ENCODE measurements at places on chromosomes 4 and X.
A peak's percentile ranks its signal among the peaks of the same experiment; 100 is the strongest.

GRCh38 chrX:40570346-40571093 is 10.2 kb upstream of the ATP6AP2 start:
- H3K36me3 ChIP-seq: no peaks in the 10 kb centered on the region
- H3K4me3 ChIP-seq: no peak overlapping the region
- H3K4me1 ChIP-seq: no peaks in the 10 kb centered on the region
- H3K27me3 ChIP-seq: no peaks in the 10 kb centered on the region
- no peak for DNase-seq

DNA sequence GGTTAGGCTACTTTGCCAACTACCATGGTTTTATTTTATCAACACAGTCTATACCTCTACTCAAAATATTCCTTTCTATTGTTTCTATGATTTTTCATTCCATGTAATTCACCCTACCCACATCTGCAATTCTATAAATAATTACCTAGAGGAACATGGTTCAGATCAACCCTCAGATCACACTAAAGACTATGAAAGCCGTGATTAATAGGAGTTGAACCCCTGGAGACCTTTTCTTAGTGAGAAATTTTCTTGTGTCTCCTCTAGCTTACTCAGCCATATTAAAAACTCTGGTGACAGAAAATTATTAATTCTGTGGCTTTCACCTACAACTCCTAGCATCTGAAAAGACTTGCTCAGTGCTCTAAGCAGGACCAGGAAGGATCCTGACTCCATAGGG is 38.5 kb upstream of the CXXC4 start:
- H3K4me3 ChIP-seq: no peak overlapping the region
- no peak overlapping the region for H3K27ac ChIP-seq
- no peaks in the 10 kb centered on the region for H3K36me3 ChIP-seq
- no peaks in the 10 kb centered on the region for H3K4me1 ChIP-seq

DNA sequence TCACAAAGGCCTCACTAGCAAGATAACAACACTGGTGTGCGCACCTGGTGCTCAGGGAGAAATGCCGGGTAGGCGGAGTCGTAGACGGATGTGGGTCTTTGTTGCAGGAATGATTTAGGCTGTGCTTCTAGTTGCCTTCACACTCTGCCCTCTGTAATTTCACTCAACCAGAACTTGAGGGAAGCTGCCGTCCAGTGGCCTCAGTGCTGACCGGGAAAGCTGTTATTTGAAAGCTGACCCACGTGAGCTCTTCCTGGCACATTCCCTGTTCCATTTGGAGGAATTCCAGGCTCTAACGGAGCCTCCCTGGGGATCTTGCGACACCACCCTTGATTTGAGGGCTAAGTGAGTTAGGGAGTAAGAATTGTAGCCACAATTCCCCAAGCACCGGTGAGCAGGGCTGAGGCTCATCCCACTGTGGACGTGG is 15.9 kb downstream of the SH3TC1 start:
- H3K27me3 ChIP-seq: no peaks in the 10 kb centered on the region
- DNase-seq: no peak
- no peak overlapping the region for H3K4me3 ChIP-seq
- no peak overlapping the region for H3K27ac ChIP-seq

GRCh38 chr4:61003301-61003700 is 196.8 kb upstream of the ADGRL3 start:
- H3K36me3 ChIP-seq: no peaks in the 10 kb centered on the region
- no peaks in the 10 kb centered on the region for H3K4me1 ChIP-seq
- DNase-seq: no peak
- no peak overlapping the region for H3K27ac ChIP-seq
- H3K27me3 ChIP-seq: no peaks in the 10 kb centered on the region

- H3K4me1 ChIP-seq: peaks cover 21% of the 10 kb centered on the region
- DNase-seq: no peak
- H3K27ac ChIP-seq: no peak overlapping the region
- H3K4me3 ChIP-seq: no peak overlapping the region
- no peaks in the 10 kb centered on the region for H3K27me3 ChIP-seq
- H3K36me3 ChIP-seq: no peaks in the 10 kb centered on the region
These were observed 583.3 kb upstream of the TENM3 start for GRCh38 chr4:181659876-181660275.

DNA sequence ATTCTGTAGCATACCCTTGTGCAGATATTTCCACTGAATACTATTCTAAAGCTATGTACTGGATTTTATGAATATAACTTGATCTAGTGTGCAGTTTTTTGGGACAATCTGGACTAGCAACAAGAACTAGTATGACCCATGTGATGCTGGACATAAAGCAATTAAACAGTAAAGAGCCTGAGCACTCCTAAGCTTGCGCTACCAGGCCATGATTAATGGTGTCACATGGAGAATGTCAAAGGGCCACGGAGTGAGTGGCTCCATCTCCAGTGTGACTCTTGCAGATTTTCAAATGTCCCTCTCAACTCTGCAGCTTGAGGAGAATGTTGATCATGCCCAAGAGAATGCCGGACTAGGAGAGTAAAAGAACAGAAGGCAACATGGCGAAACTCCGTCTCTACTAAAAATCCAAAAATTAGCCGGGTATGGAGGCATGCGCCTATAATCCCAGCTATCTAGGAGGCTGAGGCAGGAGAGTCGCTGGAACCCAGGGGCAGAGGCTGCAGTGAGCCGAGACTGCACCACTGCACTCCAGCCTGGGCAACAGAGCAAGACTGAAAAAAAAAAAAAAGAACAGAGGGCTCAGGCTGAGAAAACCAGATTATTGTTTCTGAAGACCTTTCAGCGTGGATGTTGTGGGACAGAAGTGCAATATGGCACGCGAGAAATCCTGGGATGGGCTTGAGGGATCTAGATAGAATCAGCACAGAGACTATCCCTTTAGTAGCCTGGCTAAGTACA is 45.0 kb downstream of the TIGD2 start:
- no peak for DNase-seq
- H3K36me3 ChIP-seq: no peaks in the 10 kb centered on the region
- H3K27ac ChIP-seq: no peak overlapping the region
- no peaks in the 10 kb centered on the region for H3K4me1 ChIP-seq

DNA sequence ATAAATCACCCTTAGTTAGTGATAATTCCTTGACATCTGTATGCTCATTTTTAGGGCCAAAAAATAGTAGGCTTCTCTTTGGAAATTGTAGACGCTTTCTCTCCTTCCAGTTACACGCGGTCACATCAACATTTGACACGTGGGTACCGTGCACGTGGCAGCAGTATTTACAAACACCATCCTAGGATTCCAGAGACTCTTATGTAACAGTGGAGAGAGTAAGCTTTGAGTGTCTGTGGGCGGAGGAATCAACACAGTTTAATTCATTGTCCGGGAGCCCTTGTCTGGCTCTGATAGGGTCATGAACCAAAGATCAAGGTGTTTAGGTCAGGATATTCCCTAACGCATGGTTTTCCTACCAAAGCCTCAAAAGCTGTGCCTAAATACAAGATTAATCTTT is 12.2 kb downstream of the TET2 start:
- H3K27me3 ChIP-seq: no peaks in the 10 kb centered on the region
- no peak overlapping the region for H3K4me3 ChIP-seq
- no peak for DNase-seq

- no peaks in the 10 kb centered on the region for H3K27me3 ChIP-seq
- no peaks in the 10 kb centered on the region for H3K36me3 ChIP-seq
- no peak overlapping the region for H3K27ac ChIP-seq
- no peaks in the 10 kb centered on the region for H3K4me1 ChIP-seq
These were observed 267.9 kb upstream of the SLC7A11 start for GRCh38 chr4:138510053-138510452.

DNA sequence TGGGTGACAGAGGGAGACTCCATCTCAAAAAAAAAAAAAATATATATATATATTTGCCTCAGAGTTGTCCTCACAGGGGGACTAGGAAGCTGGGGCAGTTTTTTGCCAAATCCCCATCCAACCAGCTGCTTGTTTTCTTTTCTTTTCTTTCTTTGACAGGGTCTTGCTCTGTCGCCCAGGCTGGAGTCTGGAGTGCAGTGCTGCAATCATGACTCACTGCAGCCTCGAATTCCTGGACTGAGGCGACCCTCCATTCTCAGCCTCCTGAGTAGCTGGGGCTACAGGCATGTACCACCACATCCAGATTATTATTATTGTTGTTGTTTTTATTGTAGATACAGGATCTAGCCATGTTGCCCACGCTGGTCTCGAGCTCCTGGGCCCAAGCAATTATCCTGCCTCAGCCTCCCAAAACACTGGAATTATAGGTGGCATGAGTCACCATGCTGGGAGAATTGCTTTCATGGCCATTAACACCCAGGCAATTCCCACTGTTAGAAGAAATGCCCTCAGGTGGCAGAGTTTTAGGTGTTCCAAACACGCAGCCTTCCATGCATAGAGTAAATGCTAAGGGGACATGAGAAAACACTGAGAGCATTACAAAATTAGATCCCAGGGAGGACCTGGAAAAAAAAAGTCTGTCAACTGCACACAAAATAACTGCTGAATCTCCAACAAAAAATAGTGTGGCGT is 98.0 kb downstream of the ARHGAP6 start:
- no peak overlapping the region for H3K27ac ChIP-seq
- H3K36me3 ChIP-seq: no peaks in the 10 kb centered on the region
- H3K4me1 ChIP-seq: no peaks in the 10 kb centered on the region
- DNase-seq: no peak
- no peaks in the 10 kb centered on the region for H3K27me3 ChIP-seq
- H3K4me3 ChIP-seq: no peak overlapping the region

- peaks cover 5% of the 10 kb centered on the region for H3K4me1 ChIP-seq
- no peak overlapping the region for H3K27ac ChIP-seq
- H3K36me3 ChIP-seq: no peaks in the 10 kb centered on the region
- no peak for DNase-seq
These were observed 273.8 kb upstream of the CLNK start for GRCh38 chr4:10958226-10958856.

GRCh38 chr4:74344031-74344430 is 20.9 kb upstream of the EREG start:
- no peak overlapping the region for H3K27ac ChIP-seq
- no peaks in the 10 kb centered on the region for H3K27me3 ChIP-seq
- DNase-seq: no peak
- H3K4me1 ChIP-seq: no peaks in the 10 kb centered on the region
- H3K36me3 ChIP-seq: no peaks in the 10 kb centered on the region

GRCh38 chr4:148064451-148064850 is 332.6 kb downstream of the ARHGAP10 start:
- H3K4me3 ChIP-seq: no peak overlapping the region
- H3K4me1 ChIP-seq: no peaks in the 10 kb centered on the region
- H3K27me3 ChIP-seq: no peaks in the 10 kb centered on the region
- H3K36me3 ChIP-seq: 0 out of 2 replicates have a peak, but pooled peaks cover 6% of the 10 kb centered on the region
- DNase-seq: no peak

- H3K4me1 ChIP-seq: peaks cover 10% of the 10 kb centered on the region
- H3K27ac ChIP-seq: no peak overlapping the region
- no peak for DNase-seq
- no peak overlapping the region for H3K4me3 ChIP-seq
- H3K27me3 ChIP-seq: no peaks in the 10 kb centered on the region
- no peaks in the 10 kb centered on the region for H3K36me3 ChIP-seq
These were observed 134.7 kb downstream of the FNIP2 start for GRCh38 chr4:158903472-158904043.

DNA sequence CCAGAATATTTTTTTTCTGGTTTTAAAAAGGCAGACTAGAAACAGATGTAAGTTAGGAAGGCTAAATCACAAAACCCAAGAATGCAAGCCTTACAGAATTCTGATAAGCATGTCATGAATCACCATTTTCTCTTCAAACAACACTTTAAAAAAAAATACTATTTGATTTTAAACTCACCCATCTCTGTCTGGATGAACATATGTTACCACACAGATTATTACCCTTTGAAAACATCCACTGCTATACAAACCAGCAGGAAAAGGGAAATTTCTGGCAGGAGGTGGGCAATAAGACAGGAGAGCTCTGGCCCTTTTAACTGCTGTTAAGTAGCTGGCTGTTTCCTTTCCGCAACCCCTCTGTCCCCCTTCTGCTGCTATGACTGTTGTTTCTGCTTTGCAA is 317.7 kb upstream of the NOCT start:
- no peak for DNase-seq
- no peaks in the 10 kb centered on the region for H3K4me1 ChIP-seq
- H3K4me3 ChIP-seq: no peak overlapping the region
- H3K36me3 ChIP-seq: no peaks in the 10 kb centered on the region

- H3K4me3 ChIP-seq: no peak overlapping the region
- H3K36me3 ChIP-seq: no peaks in the 10 kb centered on the region
- no peaks in the 10 kb centered on the region for H3K27me3 ChIP-seq
- peak overlapping the region; percentile 9 for H3K27ac ChIP-seq
- DNase-seq: no peak
These were observed 27.5 kb downstream of the TSPAN5 start for GRCh38 chr4:98630737-98631454.

DNA sequence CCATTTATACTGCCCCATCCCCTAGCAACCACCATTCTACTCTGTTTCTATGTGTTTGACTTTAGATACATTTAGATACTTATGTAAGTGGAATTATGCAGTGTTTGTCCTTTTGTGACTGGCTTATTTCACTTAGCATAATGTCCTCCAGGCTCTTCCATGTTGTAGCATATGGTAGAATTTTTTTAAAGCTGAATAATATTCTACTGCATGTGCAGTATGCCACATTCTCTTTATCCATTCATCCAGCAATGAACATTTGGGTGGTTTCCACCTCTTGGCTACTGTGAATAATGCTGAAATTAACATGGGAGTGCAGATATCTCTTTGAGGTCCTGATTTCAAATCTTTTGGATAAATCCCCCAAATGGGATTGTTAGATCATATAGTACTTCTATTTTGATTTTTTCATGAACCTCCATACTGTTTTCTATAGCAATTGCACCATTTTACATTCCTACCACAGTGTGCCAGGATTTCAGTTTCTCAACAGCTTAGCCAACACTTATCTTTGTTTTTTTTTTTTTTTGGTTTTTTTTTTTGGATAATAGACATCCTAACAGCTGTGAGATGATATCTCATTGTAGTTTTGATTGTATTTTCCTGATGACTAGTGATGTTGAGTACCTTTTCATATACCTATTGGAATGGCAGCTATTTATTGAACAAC is 105.9 kb upstream of the LNX1 start:
- H3K27me3 ChIP-seq: no peaks in the 10 kb centered on the region
- H3K27ac ChIP-seq: no peak overlapping the region
- H3K4me3 ChIP-seq: no peak overlapping the region
- DNase-seq: no peak

DNA sequence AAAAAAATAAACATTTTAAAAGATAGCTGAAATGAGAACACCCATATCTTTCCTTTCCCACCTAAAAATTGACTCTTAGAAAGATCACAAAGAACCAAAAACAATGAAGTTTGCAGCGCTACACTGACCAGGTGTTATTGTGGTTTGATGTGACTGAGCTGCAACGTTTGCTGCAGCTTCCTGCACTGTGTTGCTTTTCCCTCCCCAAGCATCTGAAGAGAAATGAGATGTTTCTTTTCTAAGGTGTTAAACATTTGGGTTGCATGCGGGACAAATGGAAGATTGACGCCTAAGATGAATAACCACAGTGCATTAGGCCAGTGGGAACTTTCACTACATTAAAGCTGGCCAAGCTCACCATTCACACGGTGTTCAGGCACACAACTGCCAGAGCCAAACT is 8.9 kb downstream of the LEF1 start:
- H3K27ac ChIP-seq: no peak overlapping the region
- DNase-seq: no peak
- H3K27me3 ChIP-seq: peaks cover 59% of the 10 kb centered on the region
- H3K4me1 ChIP-seq: no peaks in the 10 kb centered on the region
- no peaks in the 10 kb centered on the region for H3K36me3 ChIP-seq

GRCh38 chrX:24799078-24799477 is 105.4 kb downstream of the POLA1 start:
- H3K4me1 ChIP-seq: no peaks in the 10 kb centered on the region
- H3K27me3 ChIP-seq: no peaks in the 10 kb centered on the region
- H3K27ac ChIP-seq: no peak overlapping the region
- H3K4me3 ChIP-seq: no peak overlapping the region
- no peaks in the 10 kb centered on the region for H3K36me3 ChIP-seq
- DNase-seq: no peak

GRCh38 chr4:78293821-78294301 is 236.7 kb downstream of the FRAS1 start:
- H3K4me1 ChIP-seq: no peaks in the 10 kb centered on the region
- DNase-seq: no peak
- H3K27ac ChIP-seq: no peak overlapping the region
- H3K36me3 ChIP-seq: no peaks in the 10 kb centered on the region

All from RWPE2 (cell line).